ENCODE measurements at places on chromosomes 5 and 9.
A peak's percentile ranks its signal among the peaks of the same experiment; 100 is the strongest.

DNA sequence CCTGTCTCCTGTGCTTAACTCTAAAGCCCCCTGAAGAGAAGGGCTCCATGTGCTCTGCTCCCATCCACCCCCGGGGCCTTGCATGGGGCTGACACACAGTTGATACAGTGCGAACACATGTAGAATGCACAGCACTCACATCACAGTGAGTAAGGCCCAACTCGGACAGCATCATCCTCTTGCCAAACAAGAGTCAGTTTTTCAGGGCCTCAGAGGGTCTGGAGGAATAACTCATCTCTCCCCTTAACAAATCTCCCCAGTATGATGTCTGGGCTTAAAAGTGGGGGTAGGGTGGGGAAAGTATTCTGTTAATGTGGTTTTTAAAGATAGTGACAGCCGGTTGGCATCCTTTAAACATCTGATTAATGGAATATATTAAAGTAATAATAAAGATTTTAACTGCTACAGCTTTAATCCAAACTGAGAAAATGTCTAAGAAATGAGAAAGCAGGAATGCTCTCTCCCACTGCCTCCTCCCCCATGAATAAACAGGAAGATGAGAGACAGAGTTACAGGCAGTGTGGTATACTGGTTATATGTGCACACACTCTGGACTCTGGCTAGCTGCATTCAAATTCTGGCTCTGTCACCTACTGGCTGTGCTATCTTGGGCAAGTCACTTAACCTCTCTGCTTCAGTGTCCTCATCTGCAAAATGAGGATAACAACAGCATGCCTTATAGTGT, 22.5 kb downstream of the APBA1 start:
- peak; percentile 63 for DNase-seq

GRCh38 chr9:2872931-2873323, 29.0 kb upstream of the PUM3 start:
- DNase-seq: no peak

DNA sequence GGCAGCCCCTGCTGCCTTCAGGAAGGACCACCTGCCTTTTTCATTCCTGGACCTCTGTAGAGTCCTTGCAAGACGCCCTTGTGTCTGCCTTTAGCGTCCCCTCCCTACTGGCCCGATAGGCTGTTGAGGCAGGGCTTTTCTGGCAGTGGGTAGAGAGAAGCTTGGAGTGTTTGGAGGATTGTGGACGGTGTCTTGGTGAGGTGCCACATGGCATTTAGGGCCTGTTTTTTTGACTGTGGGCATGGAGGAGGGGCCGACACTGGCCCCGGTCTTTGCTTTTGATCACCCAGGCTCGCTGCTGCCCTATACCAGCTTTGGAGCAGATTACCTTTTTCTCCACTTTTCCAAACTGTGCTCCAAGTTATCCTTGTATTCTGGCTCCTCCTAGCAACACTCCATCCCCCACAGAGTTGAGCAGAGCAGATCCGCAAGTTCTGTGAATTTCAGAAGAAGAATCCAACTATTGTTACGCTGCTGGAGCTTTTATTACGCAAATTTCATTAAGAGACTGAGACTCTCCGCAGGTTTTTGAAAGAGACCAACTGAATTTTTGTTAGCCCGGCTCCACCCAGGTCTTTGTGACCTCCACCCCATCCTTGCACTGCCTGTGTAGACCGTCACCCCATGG, 34.8 kb upstream of the PRDM12 start:
- no peak for DNase-seq

DNA sequence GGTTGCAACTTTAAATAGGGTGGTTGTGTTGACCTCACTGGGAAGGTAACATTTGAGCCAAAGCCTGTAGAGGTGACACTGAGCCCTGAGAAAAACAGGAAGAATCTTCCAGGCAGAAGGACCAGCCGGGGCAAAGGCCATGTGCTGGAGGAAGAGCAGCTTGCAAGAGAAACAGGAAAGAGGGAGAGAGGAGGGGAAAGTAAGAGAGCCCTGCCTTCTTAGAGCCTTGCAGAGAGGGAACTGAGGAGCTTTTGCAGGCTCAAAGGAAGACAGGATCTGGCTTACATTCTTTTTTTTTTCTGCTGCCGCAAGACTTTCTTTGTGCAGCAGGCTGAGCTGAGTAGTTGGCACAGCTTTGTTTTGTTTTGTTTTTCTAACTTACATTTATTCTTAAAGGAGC, 17.4 kb downstream of the C9orf153 start:
- no peak for DNase-seq

DNA sequence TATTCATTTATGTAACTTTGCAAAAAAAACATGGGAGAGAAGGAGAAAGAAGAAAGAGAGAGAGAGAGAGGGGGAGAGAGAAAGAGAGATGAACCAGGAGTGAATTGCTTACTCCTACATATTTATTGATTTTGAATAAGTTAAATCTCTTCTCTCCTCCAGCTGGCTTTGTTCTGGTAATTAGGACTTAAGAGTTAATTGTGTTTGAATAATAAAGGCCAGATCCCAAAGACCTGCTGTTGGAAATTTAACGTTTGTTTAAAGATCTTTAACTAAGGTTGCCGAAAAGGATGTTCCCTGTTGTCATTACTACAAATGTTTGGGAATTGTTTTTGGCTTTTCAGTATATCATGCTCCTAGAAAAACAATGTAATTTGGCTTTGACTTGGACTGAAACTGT, 473.0 kb downstream of the TUSC1 start:
- DNase-seq: no peak

DNA sequence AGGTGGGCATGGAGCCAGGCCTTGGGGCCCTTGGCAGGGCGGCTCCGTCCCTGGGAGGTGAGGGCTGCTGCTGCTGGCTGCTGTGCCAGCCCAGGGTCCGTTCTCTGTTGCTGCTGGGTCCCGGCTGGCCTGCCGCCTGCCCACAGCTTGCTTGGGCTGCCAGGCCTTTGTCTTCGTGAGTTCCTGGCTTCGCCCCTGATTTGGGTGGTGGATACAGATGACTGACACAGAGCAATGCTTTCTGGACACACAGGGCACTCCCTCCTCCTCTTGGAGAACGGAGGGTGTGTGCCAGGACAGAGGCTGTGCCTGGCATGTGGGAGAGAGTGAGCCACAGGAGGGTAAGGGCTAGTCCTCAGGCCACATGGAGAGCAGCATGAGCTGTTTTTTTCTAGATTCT, 166.1 kb downstream of the MACROH2A1 start:
- no peak for DNase-seq
